Stimulated activated CD8-positive, alpha-beta memory T cell treated with anti-CD3 and anti-CD28 coated beads, Interleukin-15, amount 100 ng/mL, for 24 hours (primary cell): ENCODE measurements at places on chromosomes 1 and 21.

DNA sequence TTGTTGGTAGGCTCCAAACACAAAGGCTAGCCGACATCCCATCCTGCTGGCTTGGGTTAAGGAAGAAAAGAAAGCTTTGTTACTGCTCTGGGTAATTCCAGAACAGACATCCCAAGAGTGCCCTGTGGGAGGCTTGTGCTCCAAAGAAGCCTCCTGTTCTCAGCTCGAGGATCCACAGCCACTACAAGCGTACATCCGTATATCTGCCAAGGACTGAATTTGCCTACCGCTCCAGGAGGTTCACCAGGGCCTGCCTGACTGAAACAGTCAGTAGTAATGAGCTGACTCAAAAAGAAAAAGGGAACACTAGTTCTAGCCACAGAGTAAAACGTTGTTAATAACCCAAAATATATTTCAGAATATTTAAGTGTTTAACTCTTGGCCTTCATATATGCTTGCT is 24.8 kb upstream of the MUTYH start:
- no peak for DNase-seq

DNA sequence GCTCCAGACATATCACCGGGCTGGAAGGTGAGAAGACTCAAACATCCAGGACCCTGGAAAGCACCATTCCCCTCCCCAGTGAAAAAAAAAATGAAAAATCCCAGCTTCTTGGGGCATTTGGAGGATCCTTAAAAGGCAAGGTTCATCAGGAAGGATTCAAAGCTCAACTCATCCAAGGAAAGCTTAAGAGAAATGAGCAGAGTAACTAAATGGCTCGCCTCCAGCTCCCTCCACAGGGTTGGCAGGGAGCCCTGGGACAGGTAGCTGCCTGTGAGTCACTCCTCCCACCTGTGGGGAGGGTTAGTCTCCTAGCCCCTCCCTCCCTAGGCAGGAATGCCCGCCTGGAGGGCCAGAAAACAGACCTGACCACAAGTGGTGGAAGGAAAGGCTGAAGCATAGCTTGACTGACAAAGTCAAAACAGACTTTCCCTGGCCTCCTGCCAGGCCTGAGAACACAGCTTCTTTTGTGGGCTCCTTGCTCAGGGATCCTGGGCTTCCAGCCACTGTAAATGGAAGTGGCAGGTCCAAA is 712 bp upstream of the LAMB3 start:
- no peak for DNase-seq

DNA sequence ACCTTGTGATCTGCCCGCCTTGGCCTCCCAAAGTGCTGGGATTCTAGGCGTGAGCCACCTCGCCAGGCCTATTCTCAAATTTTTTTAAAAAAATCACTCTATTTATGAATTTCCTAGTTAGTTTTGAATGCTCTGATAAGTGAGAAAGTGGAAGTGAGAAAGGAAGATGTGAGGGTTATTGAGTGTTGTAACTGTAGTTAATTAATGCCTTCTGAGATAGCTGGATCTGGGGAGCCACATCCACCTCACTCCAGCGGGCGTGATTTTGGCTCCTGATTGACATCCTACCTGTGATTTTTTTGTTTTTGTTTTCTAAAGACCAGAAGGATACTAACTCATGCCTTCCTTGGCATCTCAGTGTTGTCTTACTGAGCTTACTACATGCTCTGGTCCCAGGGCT is 65.6 kb downstream of the ST3GAL3 start:
- DNase-seq: no peak

- no peak for DNase-seq
These were observed 35.1 kb downstream of the MPZL1 start for GRCh38 chr1:167756730-167757405.

DNA sequence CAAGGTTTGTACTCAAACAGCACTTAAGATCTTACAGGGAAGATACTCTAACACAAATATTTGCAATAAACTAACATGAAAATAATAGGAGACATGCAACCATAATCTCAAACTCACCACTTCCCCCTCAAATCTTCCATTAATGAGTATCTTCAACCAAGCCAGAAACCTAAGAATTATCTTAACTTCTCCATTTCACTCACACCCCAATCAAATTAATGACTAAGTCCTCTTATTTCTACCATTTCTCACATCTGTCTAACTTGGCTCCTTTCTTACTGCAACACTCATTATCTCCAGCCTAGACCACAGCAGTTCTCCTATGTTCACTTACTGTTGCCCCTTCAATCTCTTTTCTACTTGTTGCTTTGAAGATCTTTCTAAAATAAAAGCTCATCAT is 10.4 kb downstream of the RBBP5 start:
- DNase-seq: no peak

DNA sequence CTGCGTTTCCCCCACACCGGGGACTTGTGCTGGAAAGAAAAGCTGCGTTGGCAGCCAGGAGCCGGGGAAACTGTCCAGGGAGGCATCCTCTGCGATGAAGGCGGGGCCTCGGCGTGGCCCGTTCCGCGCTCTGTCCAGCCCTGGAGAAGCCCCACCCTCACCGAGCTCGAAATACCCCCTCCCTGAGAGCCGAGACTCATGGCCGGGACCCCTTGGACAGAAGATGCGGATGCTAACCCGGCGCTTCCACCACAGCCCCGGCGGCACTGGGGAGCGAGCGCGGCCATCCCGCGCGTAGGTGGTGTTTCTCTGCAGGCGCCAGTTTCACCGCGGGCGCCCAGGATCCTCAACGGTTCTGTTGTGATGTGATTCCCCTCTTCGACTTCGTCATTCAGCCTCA is 31.6 kb downstream of the PDE9A start:
- DNase-seq: no peak

DNA sequence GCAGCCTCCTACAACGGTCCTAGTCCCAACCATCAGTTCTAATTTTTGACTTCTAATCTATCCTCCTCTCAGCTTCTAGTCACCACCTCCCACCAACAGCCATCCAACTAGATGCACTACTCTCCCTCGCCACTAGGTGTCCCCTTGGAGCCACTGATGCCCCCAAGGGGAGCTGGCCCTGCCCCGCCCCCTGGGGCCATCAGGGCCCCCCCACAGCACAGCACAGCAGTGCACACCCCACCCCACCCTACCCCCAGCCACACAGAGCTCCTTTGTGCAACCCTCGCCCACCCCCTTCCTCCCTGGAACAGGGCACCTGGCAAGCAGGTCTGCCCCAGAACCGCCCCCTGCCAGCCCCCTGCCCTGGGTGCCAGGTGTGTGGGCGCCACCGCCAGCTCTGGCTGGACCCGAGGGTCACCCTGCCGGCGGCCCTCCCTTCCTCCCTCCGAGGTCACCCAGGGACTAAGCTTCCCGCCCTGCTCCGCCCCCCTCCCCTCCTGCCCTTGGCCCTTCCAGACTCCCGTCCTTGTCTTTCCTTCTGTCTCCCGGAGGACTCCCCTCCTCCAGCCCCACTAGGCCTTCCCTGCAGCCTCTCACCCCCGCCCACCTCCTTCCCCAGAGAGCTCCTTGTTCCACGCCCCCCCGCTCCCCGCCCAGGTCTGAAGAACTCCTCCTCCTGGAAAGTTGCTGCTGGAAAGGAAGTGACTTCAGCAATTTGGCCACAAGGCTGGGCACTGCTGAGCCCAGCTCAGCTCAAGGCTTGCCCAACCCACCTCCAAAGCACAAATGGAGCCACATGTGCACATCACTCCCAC is 47.0 kb downstream of the AHDC1 start:
- peak; percentile 43 for DNase-seq

GRCh38 chr1:226409392-226409791 is 1.5 kb upstream of the PARP1 start:
- no peak for DNase-seq

DNA sequence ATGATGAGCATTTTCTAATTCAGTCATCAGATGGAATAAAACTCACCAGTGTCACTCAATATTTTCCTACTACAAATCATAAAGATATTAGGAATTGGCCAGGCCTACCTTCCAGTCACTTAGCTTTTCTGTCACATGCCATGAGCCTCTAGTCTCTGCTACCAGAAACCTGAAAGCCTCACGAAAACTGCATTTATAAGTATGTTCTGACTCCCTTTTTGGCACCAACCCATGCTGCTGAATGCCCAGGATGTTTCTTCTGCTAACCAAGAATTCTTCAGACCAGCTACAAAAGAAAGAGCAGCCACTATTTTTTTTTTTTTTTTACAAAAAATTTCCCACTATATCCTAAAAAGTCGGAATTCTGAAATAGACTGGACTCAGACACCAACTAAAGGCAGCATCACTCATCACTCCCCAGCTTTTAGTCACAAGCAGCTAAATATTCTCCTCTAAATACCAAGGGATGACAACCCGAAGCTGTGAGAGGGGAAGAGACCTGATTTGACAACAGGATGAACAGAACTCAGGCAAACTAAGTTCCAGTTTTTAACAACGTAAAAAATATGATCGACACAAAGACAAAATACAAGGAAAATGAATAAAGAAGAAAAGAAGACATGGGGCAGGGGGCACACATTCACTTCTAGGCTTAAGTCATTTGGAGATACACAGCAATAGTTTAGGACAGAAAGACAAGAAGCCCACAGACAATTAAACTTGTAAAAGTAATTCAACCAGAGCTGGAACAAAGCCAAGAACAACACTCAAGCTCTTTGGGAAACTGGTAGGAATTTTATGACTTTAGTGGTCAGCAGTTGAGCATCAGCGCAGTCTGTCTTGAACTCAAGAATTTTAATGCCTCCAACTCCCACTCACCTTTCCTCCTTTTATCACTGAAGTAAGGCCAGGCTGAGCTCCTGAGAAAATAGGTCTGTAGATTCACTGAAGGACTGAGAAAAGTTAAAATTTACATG is 1.7 kb downstream of the DCAF8 start:
- no peak for DNase-seq

DNA sequence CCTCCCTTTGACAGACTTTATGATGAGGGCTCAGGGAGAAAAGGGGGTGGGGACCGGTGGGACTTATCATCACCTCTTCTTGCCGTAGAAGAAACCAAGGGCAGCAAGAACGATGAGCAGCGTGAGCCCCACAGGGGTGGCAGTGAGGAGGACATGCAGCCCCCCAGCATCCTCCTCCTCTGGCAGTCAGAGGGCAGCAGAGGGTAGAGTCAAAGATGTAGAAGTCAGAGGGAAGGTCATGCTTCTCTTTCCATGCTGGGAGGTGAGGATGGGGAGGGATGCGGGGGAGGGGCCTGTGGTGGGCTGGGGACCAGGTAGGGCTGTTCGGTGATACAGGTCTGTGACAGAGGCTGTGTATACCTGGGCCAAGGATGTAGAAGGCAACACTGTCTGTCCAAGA is 14.8 kb downstream of the INSRR start:
- DNase-seq: no peak

DNA sequence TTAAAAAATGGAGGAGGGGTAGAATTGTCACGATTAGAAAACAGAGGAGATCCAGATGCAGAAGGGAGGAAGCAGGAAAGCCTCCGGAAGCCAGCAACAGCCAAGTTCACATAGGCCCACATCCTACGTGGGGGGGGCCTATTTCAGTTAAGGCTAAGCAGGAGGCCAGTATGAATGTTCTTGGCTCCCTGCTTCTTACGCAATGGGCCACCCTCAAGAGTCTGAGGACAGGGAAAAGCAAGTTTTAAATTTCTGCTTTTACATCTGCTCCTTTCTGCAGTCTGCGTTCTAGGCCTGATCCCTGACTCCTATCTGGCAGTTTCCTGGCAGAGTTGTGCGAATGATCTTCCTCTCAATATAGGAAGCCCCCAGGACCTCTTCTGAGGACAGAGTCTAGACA is 30.6 kb downstream of the RABIF start:
- DNase-seq: no peak

DNA sequence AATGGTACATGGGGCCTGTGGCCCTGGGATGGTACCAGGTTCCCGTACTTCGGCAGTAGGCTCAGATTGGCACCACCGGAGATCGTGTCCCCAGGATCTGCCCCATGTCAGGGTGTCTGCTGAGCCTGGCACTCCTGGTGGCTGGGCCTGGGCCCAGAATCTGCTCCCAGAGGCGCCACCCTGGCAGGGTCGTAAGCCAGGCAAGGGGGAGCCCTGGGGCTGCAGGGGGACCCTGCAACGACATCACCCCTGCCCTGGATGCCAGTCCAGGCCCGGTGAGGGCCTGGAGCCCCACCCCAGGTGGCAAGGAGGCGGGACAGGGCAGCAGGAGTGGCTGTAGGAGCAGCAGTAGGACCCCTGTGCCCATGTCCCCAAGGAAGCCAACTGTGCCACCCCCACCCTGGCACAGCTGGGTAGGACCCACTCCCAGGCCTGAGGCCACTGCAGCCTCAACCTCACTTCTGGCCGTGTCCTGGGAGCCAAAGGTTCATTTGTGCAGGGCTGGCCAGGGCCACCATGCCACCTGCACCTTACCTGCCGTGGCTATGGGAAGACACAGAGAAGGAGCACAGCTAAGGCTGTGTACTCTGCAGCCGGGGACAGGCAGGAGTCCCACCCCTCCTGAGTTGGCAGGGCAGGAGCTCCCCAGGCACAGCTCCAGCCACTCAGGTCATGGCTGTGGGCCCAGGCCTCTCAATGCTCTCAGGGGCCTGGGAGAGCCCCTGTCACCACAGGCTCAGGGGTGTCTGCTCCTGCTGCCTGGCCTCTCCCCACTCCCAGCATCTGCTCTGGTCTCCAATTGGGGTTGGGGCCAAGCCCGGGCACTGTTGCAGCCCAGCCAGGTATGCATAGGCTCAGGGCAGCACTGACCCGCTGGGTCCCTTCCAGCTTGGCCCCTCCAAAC is 141.7 kb downstream of the EIF4G3 start:
- DNase-seq: no peak

DNA sequence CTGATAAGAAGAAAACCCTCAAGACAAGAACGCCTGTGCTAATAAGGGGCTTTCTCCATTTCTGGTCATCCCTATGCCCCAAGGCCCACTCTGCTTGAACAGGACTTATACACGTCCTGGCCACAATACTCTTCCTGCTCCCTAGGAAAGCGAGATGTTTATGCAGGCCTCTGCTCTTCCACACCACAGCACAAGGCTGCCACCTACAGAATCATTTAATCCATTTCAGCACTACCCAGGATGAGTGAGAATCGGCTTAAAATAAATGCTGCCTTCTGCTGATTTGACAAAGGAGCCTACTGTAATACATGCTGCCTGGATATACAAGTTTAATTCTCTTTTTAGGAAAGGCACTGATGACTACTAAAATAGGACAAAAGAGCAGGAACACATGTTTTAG is 29.4 kb downstream of the FRRS1 start:
- no peak for DNase-seq

DNA sequence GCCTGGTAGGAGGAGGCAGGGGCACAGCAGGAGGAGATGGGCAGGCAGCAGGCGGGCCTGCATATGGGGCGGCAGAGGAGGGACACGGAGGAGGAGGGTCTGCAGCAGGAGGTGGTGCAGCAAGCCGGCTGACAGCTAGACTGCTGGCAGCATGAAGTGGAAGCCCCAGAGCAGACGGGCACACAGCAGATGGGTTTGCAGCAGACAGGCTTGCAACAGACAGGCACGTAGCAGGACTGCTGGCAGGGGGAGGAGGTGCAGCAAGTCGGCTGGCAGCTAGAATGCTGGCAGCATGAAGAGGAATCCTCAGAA is 615 bp downstream of the KRTAP10-5 start:
- no peak for DNase-seq
